ENCODE measurements at places on chromosomes 13 and 19.

GRCh38 chr19:13978351-13979243 is 26.3 kb downstream of the DCAF15 start:
- peak; percentile 29 for DNase-seq

DNA sequence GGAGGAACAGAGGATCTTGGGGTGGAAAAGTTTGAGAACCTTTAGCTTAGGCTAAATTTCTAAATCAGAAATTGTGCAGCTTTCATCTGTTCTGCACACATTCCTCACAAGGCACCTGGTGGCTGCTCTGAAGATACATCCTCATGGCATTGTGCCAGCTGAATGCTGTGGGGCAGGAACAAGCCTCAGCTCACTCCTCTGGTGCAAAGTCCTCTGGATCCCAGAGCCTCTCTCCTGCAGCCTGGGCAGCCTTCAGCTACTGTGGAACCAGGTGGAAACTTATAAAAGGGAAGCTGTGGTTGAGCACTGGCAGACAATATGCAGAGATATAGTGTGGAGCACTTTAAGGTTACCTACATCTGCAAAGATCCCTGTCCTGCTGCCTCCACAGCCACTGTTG is 72.3 kb downstream of the KCTD12 start:
- no peak for DNase-seq

DNA sequence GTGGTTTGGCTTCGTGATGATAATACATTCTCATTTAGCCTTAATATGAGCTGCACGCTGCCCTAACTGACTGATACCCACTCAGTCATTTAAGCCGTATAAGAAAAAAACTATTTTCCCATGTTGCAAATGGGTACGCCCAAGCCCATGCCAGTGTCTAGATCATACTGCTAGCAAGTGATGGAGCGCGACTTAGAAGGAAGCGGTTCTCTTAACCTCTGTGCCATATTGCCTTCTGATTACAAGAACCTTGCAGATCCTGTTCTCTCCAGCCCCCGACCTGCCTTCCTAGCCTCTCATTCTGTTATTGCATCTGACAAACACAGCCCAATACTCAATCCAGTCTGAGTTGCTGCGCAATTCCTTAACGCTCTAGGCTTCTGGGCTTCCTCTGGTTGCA is 603 bp downstream of the GPALPP1 start:
- DNase-seq = peak; percentile 32

GRCh38 chr19:1553415-1553814 is 14.7 kb downstream of the MEX3D start:
- DNase-seq = no peak

DNA sequence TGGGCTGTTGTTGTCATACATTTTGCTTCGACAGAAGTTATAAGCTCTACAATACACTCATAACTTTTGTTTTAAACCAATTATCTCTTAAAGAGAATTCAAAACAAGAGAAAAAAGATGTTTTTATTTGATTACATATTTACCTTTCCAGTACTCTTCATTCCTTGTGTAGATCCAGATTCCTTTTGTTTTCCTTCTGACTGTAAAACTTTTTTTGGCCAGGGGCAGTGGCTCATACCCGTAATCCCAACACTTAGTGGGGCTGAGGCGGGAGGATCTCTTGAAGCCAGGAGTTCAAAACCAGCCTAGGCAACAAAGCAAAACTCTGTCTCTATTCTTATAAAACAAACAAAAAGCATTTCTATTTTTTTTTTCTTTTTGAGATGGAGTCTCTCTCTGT is 21.7 kb downstream of the LPAR6 start:
- DNase-seq = no peak

DNA sequence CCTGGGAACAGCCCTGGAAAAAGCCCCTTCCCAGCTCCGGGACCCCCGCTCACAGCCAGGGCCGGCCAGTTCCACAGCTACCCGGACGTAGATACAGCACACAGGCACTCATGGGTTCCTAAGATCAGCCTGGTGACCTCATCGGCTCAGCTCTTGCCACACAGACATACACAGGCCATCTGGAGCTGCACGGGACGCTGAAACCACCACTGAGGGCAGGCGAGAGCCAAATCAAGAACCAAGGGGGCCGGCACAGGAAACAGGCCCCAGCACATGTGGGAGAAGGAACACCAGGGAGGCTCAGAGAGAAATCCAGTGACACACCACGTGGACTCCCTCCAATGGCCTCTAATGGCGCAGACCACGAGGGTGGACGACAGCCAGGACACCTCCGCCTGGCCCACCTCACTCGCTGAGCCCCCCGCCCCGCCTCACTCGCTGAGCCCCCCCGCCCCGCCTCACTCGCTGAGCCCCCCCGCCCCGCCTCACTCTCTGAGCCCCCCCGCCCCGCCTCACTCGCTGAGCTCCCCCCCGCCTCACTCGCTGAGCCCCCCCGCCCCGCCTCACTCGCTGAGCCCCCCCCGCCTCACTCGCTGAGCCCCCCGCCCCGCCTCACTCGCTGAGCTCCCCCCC is 69.7 kb upstream of the C13orf46 start:
- peak; percentile 58 for DNase-seq

DNA sequence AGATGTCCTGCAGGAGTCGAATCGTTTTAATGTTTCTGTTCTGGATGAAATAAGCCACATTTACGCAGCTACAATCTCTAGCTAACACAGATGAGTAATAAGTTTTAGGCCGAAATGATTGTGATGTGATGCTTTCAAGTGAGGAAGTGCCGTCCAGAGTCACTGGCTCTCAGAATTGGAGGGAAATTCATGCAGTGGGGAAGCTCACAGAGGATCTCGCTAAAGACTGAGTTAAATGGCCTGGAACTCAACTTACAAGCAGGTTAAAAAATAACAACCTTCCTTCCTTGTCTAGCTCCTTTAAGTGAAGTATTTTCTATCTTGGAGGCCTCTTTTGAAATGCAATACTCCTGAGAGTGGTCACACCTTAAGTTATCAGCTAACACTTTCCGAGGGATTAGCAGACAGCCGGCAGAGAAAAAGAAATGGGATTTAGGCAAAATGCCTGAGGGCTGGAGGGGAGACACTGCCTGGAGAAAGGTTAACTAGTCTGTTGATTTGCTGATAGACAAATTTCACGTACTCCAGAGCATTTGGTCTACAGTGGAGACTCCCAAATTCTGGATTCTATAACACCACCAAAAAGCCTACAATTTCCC is 74.2 kb downstream of the IRS2 start:
- DNase-seq = no peak

- DNase-seq = no peak
Measured at GRCh38 chr19:29896802-29897201, 45.2 kb upstream of the URI1 start.

GRCh38 chr13:108947551-108948030 is 318.2 kb downstream of the MYO16 start:
- no peak for DNase-seq

- DNase-seq = no peak
Measured at GRCh38 chr19:35560677-35561076, 2.8 kb downstream of the ATP4A start.

GRCh38 chr19:14954071-14954655 is 12.9 kb downstream of the OR7C2 start:
- no peak for DNase-seq
